ENCODE measurements at places on chromosomes 11 and 22.

DNA sequence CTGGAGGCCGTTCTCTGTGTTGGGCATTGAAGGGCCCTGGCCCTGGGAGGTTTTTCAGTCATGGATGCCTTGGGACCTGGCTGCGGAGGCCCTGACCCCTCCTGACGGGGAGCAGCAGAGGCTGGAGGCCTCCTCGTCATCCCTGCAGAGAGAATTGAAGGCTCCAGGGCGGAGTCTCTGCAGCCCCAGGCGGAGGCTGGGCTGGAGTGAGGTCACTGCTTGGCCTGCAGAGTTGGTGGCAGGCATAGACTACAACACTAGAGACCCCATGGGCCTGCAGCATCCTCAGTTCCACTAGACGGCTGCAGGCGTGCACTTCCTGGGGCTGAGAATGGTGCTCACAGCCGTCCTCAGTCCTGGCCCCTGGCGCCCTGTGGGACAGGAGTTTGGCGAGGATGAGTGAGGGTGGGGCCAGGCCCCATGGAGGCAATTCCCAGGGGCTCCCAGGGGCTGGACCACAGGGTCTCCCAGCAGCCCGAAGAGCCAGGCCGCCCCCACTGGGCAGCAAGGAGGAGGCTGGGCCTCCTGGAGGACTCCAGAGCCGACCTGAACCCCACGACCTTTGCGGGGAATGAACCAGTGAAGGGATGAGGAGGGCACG, 1194.9 kb downstream of the BRD1 start:
- DNase-seq, result no peak

DNA sequence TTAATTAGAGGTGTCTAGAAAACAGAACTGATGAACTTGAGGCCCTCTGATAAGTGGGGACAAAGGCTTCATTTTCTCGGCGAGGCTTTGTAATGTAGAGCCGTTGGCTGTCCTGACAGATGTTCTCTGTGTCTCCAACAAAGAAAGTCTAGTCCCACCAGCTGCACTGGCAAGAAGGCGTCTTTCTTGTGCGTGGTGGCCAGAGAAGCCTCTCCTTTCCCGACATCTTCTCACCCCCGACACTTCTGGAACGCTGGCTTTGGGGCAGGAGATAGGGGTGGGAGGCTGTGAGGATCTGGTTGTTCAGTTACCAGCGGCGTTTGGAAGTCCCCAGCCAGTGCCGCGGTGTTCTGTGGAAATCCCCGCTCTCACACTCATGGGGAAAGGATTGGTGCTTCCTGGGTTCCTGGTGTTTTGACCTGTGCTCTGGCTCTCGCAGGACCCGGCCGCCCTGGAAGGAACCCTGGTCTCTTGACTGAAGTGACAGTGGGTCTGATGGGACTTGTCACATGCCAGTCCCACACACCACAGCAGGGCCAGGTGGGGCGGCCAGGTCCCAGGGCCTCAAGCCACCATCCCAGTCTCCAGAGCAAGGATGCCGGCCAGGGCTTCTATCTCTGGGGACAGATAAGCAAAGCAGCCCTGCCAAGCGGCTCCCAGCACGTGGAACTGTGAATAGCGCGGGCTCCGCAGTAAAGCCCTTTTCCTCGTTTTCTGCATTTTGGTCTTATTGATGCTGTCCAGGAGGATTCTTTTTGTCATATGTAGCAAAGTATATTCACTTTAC, 23.2 kb downstream of the FADS2 start:
- DNase-seq, result no peak

DNA sequence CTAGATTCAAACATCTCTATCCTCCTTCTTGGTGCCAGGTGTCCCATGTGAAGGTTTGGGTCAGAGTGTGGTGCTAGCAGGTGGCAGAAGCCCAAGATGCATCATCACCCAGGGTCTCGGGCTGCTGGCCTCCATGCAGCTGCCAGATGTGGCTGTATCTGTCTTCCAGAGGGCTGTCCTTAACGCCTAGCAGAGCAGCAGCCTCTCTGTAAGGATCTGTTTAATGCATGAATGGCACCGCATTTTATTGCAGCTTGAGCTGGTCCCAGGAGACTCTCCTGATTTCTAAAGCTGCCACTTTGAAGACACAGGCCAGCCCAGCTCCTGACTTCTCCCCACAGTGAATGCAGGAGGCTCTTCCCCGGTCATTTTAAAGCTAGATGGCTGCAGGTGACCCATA, 26.3 kb downstream of the SLC1A2 start:
- no peak for DNase-seq

DNA sequence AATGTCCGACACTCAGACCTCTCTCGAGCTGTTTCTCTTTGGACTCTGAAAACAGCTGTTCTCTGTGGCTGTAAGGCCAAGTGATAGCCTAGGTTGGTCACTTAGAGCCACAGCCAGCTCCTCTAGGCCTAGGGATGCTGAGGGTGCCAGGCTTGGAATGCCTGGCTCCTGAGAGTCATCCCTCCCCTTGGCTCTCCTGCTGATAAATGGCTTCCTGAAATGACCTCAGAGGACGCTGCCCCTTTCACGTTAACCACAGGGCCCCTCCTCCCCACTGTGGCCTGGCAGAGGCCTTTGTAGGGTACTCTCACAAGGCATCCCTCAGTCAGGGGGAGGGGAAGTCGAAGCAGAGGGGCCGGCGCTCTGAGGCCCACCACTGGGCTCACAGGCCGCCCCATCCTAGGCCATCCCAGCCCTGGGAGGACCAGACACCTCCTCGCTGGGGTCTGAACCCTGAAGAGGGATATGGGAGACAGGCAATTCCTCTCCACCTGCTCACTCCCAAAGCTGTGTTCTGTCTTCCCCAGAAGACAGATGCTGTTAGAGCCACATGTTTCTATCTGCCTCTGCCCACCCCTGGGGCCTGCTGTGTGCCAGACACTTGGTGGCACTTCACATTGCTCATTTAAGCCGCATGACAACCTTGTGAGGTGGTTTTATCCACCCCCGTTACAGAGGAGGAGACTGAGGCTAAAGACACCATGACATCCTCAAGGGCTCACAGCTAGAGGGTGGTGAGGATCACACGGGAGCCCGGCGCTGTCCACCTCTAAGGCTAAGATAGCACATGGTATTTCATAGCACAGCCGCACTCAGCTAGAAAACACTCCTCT, 50.9 kb downstream of the ARFGAP3 start:
- no peak for DNase-seq

DNA sequence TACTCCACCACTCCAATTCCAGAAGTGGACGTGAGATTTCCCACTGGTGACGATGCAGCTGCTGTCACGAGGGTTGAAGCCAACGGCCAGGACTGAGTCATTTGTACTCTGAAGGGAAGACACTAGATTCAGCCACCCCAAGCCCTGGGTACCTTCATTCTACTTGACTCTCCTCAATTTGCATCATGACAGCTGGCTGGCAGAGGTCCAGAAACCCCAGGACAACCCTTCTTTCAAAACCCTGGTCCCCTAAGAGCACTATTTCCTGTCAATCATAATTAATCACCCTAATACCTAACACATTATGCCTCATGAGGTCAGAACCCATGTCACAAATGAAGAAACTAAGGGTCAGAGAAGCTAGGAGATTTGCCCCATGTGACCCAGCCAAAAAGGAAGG, 4.9 kb downstream of the EML3 start:
- DNase-seq, result no peak

DNA sequence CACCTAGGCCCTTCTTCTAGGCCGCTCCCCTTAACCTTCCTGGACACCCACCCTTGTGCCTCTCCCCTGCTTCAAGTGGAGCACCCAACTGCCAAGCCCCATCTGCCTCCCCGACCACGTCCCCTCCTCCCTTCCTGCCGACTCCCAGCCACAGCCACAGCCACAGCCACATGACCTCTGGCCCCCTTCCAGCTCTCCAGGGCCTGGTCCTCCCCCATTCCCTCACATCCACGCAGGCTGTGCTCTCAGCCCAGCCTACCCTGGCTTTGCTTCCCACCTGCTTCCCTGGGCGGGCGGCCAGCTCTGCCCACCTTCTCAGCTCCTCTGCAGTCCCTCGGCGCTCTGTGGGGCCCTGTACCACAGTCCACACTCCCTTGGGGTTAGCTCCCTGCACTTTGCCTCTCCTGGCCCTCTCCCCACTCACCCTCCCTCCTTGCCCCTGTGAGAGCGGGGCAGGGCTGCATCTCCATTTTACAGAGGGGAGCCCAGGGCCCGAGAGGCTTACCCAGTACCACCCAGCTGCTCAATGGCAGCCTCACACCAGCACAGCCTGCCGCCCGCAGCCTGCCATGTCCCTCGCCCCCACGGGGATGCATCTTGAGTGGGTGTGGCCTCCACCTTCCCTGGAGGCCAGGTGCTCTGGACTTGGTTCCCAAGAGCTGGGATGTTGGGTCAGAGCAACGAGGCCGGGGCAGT, 20.3 kb downstream of the PARVG start:
- peak; percentile 23 for DNase-seq

DNA sequence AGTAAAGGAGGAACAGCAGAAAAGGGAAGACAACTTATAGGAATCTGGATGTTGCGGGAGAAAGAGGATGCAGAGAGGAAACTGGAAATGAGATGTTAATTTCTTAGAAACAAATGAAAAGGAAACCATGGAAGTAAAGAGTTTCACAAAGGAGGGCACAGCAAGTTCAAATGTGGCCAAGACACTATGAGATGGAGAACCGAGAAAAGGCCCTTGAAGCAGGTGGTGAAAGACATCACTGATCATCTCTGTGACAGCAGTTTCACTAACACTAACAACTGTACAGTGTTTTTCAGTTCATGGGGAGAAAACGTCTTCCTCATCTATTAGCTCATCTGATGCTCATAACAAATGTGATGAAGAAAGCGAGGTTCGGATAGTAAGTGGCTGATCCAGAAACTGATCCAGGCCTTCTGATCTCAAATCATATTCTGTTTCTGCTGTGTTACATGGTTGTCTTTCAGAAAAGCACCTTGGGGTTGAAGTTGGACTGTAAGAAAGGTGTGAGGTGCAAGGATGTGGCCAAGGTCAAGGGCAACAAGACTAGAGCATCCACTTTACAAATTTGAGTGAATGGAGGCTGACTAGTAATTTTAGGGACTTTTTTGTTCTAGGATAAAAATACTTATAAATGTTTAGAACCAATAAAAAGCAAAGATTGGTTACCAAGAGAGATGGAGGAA, 492.1 kb upstream of the CADM1 start:
- DNase-seq, result no peak

DNA sequence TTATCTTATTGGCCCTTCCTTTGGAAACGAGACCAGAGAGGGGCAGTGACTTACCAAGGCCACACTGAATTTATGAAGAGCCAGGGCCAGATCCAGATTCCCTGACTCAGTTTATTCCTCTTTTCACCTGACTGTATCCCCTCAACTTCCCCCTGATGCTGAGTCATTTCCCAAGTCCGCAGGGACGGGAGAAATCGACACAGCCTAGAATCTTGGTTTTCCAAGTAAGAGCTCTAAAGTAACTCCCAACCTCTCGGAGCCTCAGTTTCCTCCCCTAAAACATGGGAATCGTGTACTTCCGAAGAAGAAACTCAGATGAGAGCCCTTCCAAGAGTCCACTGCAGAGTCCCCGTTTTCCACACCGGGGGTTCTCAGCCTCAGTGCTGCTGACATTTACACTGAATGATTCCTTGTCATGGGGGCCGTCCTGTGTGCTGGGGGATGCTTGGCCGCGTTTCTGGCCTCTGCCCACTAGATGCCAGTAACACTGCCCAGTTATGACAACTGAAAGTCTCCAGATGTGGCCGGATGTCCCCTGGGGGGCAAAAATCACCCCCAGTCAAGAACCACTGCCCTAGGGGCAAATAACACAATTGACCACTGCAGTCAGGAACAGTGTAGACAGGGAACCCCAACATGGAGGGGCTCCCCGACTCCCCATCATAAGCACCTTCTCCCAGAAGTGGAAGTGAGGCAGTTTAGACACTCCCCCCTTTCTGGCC, 11.2 kb downstream of the MPST start:
- DNase-seq, result no peak

GRCh38 chr11:32597921-32598320, 14.3 kb downstream of the EIF3M start:
- DNase-seq, result no peak

DNA sequence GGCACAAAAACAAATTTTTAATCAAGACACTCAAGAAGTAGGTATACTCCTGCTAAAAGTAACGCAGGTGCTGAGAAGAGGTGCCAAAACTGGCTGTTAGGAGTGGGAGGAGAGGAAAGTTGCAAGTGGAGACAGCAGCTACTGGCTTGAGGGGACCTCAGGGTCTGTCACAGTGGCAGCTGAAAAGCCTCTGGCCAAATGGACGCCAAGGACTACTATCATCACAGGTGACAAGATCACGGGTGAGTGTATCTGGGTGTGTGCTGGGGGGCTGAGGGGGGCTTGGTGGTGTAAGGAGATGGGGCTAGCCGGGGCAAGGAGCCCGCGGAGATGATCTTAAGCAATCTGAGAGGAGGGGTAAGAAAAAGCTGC, 687 bp downstream of the ZNF202 start:
- peak; percentile 2 for DNase-seq

DNA sequence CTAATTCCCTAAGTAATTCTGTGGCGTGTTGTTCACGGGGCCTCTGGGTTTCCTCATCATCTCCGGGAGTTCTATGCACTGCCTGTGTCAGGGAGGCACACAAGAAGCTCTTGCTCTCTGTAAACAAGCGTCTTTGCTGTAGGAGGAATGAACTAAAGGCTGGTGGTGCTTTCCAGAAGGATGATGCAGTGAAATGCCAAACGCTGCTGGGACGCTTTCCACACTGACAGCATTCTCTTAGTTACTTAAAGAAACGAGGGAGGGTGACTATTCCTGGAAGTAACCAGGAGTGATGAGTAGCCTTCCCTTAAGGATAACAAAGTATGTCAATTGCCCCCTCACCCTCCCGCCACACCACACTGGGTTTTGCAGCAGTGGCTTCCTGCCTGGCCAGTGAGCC, 38.5 kb upstream of the NUP50 start:
- peak; percentile 88 for DNase-seq

DNA sequence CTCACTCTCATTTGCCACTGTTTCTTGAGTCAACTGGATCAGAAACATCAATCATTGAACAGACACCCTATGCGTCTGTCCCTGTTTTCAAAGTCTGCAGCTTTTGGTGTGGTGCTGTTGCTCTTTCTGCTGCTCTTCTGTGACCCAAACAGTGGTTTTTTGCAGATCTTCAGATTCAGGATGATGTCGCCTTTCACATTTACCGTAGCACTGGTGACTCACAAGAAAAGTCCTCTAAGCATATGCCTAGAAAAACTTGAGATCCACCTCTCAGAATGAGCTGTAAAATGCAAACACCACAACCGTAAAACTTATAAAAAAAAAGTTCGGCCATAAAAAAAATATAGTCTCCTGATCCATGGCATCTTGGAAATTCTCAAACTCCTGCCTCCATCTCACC, 400.4 kb downstream of the NTM start:
- peak; percentile 63 for DNase-seq

DNA sequence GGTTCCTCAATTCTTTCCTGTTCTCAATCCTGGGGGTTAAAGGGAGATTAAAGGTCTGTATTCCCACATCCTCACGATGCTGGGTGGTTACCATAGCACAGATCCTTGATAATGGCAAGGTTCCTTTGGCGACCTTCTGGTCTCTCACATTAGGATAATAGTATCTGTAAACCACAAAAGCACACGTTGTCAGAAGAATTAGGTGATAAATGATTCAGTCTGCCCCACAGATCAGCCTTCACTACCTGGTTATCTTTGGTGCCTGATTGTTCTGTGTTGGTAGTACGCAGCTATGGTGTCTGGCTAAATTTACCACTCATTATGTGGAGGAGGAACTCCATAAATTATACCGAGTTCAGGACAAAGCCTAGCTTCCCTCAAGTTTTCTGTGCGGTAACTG, 78.4 kb downstream of the C2CD3 start:
- no peak for DNase-seq

Data from EH (cell line).